ENCODE measurements at places on chromosomes 2 and 18.

- DNase-seq, result no peak
Observed at GRCh38 chr2:100429726-100430125, 12.3 kb upstream of the CHST10 start.

GRCh38 chr18:56312551-56313335 lies 325.6 kb downstream of the TXNL1 start:
- DNase-seq, result no peak

GRCh38 chr2:51597086-51597485 lies 565.2 kb upstream of the NRXN1 start:
- no peak for DNase-seq

- no peak for DNase-seq
Observed at GRCh38 chr2:54955358-54956110, 94.7 kb downstream of the RTN4 start.

DNA sequence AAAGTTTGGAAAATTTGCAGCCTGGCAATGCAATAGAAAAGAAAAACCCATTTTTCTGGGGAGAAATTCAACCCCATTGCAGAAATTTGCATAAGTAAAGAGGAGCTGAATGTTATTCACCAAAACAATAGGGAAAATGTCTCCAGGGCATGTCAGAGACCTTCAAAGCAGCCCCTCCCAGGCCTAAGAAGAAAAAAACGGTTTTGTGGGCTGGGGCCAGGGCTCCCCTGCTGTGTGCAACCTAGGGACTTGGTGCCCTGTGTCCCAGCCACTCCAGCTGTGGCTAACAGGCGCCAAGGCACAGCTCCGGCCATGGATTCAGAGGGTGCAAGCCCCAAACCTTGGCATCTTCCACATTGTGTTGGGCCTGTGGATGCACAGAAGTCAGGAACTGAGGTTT lies 224.5 kb downstream of the TXNL1 start:
- no peak for DNase-seq

DNA sequence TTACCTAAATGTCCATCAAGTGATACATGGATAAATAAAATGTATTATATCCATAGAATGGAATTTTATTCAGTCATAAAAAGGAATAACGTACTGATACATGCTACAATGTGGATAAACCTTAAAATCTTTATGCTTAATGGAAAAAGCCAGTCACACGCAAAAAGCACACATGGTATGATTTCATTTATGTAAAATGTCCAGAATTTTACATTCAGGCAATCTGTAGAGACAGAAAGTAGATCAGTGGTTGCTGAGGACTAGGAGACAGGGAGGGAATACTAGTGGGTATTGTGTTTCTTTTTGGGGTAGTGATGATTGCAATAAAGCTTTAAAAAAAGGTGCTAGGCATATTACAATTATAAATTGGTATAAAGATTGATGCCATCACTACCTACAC lies 30.7 kb upstream of the CD302 start:
- no peak for DNase-seq

- DNase-seq, result no peak
Observed at GRCh38 chr2:9958057-9958456, 6.6 kb downstream of the GRHL1 start.

GRCh38 chr2:207600231-207600630 lies 25.0 kb downstream of the METTL21A start:
- no peak for DNase-seq

DNA sequence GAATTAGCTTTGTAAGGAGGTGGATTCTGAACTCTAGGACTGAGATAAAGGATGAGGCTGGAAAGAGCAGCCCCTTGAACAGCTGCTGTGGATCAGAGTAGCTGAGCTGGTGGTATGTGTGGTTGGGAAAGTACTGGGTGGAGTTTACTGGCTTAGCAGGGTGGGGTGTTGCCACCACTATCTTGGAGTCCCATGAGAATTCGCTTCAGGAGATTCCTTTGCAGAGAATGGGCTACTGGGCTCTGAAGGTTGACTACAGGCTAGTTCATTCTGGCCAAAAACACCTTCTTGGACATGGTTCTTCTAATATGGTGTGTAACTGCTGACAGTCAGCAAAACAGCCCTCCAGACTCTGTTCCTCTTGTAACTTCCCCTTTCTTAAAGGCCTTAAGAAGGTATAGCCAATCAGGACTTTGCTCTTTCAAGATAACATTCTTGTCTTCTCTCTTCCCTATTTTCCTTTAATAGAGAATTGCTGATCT lies 52.7 kb downstream of the TET3 start:
- no peak for DNase-seq

GRCh38 chr18:70089858-70090257 lies 115.6 kb downstream of the RTTN start:
- no peak for DNase-seq

DNA sequence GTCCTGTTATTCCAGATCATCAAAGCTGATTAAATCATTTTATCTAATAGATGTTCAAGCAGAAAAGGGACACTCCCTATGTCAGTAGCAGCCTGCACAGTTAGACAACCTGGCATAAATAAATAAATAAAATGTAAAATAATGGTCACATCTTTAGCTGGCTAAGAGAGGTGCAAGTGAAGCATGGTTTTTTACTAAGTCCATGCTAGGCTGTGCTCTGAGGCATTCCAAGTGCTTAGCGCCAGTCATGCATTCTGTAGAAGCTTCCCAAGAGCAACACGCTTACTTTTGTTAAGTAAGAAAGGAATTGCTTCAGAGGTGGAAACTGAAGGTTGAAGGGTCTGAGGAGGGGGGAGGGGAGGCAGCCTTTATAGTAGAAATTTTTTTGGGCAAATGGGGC lies 351.2 kb downstream of the CDH2 start:
- no peak for DNase-seq

- DNase-seq, result no peak
Observed at GRCh38 chr2:63050334-63051041, at the start of gene OTX1. OTX1 (plus strand) TSS chr2:63050830; CDS start chr2:63052991, 2,161 bp downstream.

DNA sequence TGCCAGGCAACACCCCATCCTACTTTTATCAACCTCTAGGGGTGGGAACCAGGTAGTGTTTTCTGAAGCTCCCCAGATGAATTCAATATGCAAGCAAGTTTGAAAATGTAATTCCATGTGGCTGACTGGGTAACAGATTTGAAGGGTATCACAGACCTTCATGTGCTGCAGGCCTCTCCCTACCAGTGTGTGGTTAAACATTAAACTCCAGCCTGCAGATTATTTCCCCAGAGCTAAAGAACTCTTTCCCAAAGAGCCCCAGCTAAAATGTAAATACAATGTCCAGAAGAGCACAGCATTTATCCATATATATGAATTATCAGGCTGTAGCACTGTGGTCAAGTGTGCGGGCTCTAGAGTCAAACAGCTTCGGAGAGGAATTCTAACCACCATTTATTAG lies 134.1 kb downstream of the MYO5B start:
- DNase-seq, result no peak

GRCh38 chr18:31626409-31626808 lies 34.7 kb downstream of the TTR start:
- no peak for DNase-seq

- no peak for DNase-seq
Observed at GRCh38 chr2:241636182-241637017, 558 bp downstream of the THAP4 start.

DNA sequence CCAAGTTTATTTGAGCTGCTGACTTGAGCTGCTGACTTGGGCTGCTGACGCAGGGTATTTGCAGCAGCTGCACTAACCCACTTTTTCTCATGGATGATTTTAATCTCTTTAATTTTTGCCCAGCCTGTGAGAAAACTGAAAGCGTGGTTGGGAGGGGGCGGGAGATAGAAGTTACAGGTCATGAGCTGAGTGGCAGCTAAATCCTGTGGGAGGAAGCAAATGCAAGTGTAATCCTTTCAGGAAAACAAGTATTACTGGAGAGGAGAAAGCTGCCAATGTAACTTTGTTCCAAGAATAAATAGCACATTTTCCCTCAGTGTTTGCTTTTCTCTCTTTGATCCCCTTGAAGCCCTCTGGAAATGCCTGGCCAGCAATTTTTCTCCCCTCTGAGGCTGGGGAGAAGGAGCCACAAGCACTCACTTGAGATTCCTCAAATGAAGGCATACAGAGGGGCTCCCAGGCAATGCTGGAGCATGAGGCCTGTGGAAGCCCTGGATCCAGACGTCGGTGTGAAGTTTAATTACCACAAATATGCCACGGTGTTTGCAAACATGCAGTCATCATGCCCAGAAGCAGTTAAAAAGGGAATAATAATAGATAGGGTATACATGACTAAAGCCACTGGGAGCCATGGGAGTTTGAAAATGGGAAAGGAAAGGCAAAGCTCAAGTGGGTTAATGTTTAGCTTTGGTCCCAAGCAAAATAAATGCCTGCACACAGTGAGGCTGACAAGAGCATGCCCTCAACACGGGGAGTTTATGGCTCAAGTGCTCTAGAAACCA lies 10.4 kb upstream of the EVA1A start:
- DNase-seq, result peak; percentile 26

GRCh38 chr18:79000997-79001396 lies 21.4 kb downstream of the SALL3 start:
- DNase-seq, result no peak

GRCh38 chr18:34354351-34354750 lies 129.6 kb upstream of the NOL4 start:
- no peak for DNase-seq

- peak; percentile 91 for DNase-seq
Observed at GRCh38 chr2:70141212-70141901, 49.5 kb downstream of the C2orf42 start.

GRCh38 chr2:190653231-190653630 lies 4.3 kb downstream of the NAB1 start:
- no peak for DNase-seq

DNA sequence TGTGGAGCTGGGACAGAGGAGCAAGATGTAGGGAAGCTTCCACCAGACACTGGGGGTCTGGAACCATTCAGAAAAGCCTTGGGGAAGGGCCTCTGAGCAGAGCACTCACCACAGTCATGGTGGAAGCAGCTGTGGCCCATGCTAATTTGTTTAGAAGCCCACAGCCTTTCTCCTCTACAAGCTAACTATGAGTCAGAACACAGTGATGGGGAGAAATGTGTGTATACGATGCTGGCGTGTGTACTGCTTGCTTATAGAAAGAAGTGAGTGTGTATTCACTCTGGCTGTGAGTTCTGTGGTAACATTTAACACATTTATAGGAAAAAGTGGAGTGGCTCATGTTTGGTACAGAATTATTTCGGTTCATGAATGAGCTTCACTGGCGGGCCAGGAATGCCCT lies 157.0 kb upstream of the ACAA2 start:
- no peak for DNase-seq

DNA sequence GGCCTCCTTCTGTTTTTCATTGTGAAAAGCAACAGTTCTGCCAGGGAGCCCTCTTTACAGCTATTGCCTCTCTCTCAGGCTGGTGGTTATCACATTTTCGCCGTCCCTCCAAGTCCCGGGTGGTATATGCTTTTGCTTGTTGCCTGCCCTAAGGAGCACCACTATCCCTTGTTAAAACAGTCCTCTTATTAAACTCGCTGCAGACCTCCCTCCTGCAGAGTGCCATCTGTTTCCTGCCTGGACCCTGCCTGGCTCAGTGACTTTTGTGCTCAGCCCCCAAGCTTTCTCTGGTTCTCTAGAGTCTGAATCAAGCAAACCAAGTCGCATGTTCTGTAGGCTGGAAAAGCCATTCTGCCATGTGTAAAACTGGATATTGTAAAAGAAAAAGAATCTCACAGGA lies 72.1 kb upstream of the FHL2 start:
- DNase-seq, result no peak

GRCh38 chr2:198700319-198700718 lies 757.4 kb downstream of the SATB2 start:
- no peak for DNase-seq

DNA sequence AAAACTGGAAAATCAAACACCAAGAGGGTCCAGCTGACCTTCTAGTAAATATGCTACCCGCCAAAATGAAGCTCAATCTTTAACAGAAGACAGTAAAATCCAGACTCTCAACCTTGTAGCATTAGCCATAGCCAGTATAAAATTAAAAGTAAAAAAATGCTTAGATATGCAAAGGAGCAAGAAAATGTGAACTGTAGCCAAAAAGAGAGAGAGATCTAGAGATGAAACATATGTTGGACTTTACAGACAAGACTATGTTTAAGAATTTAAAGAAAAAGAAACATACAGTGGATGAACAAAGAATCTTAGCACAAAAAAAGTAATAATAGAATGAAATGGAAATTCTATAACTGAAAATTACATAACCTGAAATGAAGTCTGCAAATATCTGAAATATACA lies 344.5 kb downstream of the LRATD1 start:
- no peak for DNase-seq

- no peak for DNase-seq
Observed at GRCh38 chr2:218066926-218067515, 2.0 kb upstream of the RUFY4 start.

DNA sequence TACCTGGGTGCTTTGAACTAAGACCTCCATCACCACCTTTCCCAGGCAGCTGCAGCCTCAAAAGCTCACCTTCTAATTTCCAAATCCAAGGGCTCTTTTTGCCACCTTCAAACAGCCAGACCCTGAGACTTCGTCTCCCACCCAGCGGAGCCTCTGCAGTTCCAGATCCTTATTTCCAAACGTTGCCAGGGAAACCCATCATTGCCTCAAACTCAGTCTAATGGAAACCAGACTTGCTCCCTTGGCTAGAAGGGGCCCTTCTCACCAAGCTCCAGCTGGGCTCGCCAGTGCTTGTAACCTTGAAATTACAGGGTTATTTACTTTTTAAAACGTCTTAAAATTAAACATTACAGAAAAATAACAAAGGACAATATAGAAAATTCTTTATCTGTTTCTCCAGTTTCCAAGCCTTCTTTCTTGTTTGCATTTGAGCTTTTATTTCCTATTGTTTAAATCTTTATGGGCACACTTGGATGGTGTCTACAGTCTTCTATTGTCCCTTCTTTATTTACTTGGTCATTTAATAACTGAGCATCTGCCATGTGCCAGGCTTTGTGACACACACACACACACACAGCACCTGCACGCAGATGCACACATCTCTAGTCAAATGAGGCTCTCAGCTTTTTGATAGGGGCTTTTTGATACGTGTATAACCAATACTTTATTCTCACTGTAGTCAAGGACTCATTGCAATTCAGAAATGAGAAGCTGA lies 36.1 kb downstream of the TRPM8 start:
- no peak for DNase-seq

DNA sequence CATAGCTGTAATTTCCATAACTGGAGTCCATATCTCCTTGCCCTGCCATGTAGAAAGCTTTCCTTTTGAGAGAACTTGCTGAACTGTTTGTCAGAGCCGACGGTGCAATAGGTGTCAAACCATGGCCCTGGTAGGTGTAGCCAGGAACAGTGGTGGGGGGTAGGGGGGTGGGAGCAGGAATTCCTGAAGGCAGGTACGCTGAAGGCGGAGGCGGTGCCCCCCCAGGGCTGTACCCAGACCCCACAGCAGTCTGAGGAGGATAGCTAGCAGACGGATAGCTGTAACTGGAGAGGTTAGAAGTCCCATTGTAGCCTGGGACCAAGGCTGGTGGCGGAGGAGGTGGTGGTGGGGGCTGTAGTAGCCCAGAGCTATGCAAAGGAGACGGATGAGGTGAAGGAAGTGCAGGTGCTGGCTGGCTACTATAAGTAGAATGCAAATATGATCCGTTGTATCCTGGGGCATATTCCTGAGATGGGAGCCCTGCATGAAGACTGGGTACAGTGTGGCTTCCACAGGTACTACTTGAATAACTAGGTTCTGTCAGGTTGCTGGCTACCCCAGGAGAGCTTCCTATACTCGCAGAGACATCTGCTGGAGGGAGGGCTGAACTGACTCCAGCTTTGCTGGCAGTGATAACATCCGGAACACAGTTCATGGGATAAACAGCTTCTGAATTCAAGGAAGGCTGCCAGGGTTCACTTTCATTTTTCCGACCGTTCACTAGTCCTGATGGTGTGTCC lies 124.8 kb downstream of the FIGN start:
- DNase-seq, result no peak

All from breast epithelium (tissue), 4 donors.